ENCODE measurements at places on chromosomes 12 and 14. TPM values are rescaled to one million over a fixed set of nuclear protein-coding genes. Genes with fewer than 3 reads are reported as not detected.
A peak's percentile ranks its signal among the peaks of the same experiment; 100 is the strongest.

DNA sequence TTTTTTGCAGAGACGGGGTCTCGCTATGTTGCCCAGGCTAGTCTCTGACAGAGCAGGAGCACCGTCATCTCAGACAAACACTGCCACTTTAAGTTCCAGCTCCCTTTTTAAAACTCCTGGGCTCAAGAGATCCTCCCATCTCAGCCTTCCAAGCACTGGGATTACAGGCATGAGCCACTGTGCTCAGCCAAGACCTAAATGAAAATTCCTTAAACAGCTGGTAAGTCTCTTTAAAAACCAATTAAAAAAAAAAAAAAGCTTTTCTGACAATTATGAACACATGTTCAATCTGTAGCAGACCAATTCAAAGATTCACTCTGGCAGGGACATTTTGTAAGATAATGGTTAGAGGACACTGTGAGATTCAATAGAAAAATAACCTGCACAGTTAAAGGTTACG is 77.8 kb downstream of the HECTD4 start:
- H3K27me3 ChIP-seq = no peaks in the 10 kb centered on the region
- DNase-seq = no peak
- no peaks in the 10 kb centered on the region for H3K36me3 ChIP-seq
- no peak overlapping the region for H3K4me3 ChIP-seq
- no peaks in the 10 kb centered on the region for H3K4me1 ChIP-seq
- H3K27ac ChIP-seq = no peak overlapping the region

DNA sequence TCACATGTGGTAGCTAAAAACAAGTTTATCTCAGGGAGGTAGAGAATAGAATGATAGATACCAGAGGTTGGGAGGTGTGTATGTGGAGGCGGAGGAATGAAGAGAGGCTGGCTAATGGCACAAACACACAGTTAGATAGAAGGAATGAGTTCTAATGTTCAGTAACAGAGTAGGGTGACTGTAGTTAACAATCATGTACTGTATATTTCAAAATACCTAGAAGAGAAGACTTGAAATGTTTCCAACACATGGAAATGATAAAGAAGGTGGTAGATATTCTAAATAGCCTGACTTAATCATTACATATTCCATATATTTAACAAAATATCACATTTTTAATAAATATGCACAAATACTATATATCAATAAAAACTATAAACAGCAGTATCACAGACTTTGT is 8.9 kb upstream of the IFNG-AS1 start:
- DNase-seq = no peak
- no peaks in the 10 kb centered on the region for H3K36me3 ChIP-seq
- H3K27me3 ChIP-seq = no peaks in the 10 kb centered on the region
- H3K27ac ChIP-seq = no peak overlapping the region

- H3K36me3 ChIP-seq = no peaks in the 10 kb centered on the region
- no peaks in the 10 kb centered on the region for H3K27me3 ChIP-seq
These were observed 6.3 kb downstream of the CLEC2A start for GRCh38 chr12:9925705-9926393.

DNA sequence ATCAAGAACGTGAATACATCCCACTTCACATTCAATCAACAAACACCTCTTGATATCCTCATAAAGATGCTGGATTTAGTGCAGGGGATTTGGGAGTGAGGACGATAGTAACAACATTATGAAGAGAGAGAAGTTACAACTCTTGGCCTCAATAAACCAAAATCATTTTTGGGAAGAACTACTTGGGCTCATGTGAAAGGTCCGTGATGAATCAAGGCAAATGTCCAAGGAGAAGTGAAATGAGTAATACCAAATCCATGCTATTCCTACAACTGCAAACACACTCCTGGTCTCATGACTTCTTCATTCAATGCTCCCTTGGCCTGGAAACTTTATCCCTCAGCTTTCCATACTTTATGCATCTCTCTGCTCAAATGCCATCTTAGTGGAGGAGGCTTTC is 162.0 kb upstream of the LMNTD1 start:
- H3K36me3 ChIP-seq = no peaks in the 10 kb centered on the region
- H3K27me3 ChIP-seq = no peaks in the 10 kb centered on the region
- no peaks in the 10 kb centered on the region for H3K4me1 ChIP-seq
- DNase-seq = no peak
- H3K4me3 ChIP-seq = no peak overlapping the region

KRT73 gene
- not detected for total RNA-seq

DNA sequence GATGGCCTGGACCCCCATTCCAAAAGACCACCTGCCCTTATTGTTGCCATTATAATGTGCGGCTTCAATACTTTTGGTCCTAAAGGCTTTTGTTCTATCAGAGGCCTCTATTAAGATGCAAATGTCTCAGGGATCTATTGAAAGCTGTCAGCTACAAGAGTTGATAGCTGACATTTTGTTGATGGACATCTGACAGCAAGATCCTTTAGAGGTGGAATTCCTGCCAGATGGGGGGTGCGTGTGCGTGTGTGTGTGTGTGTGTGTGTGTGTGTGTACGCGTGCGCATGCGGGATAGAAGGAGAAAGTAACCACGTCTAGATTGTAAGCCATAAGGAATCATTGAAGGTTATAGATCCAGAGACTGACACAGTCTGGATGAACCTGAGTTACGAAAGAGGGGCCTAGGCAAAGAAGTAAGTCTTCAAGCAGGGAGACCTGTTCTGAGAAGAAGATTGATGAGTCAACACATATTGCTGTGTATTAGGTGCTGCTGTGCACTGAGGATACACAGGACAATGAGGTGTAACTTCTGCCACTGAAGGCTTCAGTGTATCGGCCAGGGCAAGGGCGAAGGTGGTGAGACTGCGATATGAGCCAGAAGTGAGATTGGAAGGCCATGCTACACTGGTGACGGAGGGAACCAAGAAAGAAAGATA is 89.2 kb downstream of the PRMT8 start:
- H3K4me1 ChIP-seq = no peaks in the 10 kb centered on the region
- no peak for DNase-seq
- H3K36me3 ChIP-seq = no peaks in the 10 kb centered on the region

DNA sequence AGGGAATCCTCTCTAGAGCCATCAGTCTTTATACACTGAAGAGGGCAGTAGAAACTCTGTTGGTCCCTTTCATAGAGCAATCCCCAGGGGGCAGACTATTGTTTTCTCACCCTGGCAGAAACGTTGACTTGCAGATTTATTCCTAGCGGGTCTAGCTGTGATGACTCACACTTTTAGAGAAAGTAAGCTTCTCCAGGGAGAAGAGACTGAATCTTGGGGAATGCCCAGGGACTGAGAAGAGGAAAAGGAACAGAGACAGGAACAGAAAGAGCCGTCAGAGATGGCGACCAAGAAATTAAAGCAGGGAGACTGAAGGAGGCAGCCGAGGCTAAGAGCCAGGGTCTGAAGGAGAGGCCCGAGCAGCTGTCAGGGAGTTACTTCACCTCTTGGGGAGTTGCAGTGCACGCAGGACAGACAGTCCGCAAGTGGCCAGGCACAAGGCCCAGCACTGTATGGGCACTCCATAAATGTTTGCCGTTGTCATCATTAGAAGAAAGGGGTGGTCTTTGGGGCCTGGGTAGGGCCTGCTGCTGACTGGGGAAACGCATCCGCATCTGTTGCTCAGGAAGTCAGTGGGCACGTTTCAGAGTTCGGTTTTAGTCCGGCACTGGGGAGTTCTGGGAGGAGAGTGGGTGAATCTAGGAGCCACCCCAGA is 13.0 kb downstream of the PLEKHG6 start:
- no peak overlapping the region for H3K4me3 ChIP-seq
- DNase-seq = no peak
- no peaks in the 10 kb centered on the region for H3K27me3 ChIP-seq
- peaks cover 70% of the 10 kb centered on the region for H3K4me1 ChIP-seq
- peak overlapping the region; percentile 82 for H3K27ac ChIP-seq
- H3K36me3 ChIP-seq = no peaks in the 10 kb centered on the region

DNA sequence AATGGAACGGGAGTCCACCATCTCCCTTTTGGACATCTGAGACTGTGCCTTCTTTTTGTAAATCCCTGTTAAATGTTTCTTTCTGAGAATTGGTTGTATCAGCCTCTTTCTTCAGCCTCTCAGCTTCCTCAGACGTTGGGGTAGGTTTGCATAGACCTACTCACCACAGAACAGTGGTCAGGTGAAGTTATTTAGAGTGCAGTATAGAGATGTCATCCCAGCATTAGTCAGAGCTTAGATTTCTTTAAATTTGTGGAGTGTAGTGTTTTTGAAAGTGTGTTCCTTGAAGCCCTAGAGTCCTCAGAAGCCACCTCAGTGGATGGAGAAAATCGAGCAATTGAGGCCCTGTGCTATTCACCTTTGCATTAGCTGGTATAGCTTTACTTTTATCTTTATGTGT is 8.9 kb upstream of the EEA1 start:
- no peak overlapping the region for H3K4me3 ChIP-seq
- no peaks in the 10 kb centered on the region for H3K36me3 ChIP-seq
- no peak for DNase-seq
- H3K27ac ChIP-seq = no peak overlapping the region

GLIPR1L1 gene
- total RNA-seq = not detected

DNA sequence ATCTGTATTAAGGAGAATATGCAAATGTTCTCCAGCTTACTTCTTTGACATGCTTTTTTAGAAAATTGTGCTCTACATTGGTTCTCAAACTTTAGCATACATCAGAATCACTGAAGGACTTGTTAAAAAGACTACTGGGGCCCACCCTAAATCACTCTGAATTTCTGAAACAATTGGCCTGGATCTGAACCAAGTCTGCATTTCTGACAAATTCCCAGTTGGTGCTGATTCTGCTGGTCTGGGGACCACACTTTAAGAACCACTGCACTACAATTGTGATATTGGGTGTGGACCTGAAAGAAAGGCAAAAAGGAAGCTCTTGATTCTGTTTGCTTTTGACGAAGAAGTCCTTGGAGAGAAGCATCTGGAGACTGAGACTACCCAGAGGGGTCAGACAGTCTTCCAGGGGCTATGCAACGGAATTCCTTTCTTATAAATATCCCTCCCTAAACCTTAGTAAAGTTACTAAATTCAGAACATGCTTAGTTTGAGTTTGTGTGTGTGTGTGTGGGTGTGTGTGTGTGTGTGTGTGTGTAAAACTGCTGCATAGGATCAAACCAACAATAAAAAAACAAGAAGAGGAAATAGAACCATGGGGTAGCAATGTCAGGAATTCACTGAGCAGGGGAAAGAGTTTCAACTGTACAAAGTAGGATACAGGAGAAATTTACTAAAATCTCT is 36.8 kb downstream of the EAPP start:
- DNase-seq = no peak
- no peak overlapping the region for H3K27ac ChIP-seq
- no peak overlapping the region for H3K4me3 ChIP-seq
- no peaks in the 10 kb centered on the region for H3K36me3 ChIP-seq

GRCh38 chr12:106942775-106943174 is 12.9 kb upstream of the TMEM263 start:
- no peaks in the 10 kb centered on the region for H3K27me3 ChIP-seq
- H3K4me3 ChIP-seq = no peak overlapping the region
- H3K4me1 ChIP-seq = no peaks in the 10 kb centered on the region

VEZT gene
- total RNA-seq = 69.4 TPM

GRCh38 chr12:131683266-131684014 is 27.4 kb upstream of the SFSWAP start:
- no peak overlapping the region for H3K27ac ChIP-seq
- H3K27me3 ChIP-seq = peaks cover 24% of the 10 kb centered on the region
- H3K4me1 ChIP-seq = no peaks in the 10 kb centered on the region

DNA sequence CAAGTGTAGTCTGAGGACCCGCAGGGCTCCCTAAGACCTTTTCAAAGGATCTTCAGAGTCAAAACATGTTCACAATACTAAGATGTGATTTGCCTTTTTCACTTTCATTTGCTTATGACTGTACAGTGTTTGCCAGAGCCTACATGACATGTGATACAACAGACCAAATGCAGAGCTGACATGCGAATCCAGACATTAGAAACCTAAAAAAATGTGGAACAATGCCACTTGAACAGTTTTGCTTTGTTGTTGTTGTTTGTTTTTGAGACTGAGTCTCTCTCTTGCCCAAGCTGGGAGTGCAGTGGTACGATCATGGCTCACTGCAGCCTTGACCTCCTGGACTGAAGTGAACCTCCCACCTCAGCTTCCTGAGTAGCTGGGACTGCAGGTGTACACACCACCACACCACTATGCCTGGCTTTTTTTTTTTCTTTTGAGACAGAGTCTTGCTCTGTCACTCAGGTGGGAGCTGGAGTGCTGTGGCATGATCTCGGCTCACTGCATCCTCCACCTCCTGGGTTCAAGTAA is 5.3 kb upstream of the RAB35 start:
- DNase-seq = no peak
- H3K36me3 ChIP-seq = peaks cover 10% of the 10 kb centered on the region
- H3K27ac ChIP-seq = no peak overlapping the region
- H3K4me1 ChIP-seq = peaks cover 54% of the 10 kb centered on the region

DNA sequence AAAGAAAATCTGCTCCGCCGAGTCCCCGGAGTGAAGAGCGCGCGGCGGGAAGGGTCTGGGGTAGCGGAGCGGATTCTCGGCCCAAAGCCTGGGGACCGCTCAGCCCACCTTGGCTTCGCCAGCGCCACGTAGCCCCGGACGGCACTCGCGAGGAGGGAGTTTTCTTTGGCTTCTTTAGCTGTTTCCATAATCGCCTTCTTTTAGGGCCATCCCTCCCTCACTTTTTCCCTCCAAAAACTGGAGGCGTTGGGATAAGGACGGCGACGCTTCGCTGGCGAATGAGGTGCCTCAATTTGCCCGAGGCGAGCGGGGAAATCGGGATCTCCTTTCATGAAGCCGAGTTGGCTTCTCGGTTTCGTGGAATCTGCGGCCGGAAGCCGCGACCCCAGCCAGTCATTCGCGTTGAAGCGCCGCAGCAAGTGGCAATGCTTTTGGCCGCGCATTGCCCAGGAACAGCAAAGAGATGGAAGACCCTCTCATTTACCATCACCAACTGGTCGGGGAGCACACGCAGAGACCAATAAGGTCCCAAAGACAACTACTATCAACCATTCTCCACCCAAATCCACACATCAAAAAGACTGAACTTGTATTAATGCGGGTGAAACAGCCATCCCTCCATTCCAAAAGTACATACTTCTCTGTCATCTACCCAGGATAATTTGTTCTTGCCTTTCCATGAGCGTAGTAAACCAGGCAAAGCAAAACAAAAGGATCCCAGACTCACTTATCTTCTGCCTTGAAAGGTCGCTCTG is 8.4 kb upstream of the SIX1 start:
- peaks cover 4% of the 10 kb centered on the region for H3K4me1 ChIP-seq
- H3K27ac ChIP-seq = no peak overlapping the region
- H3K27me3 ChIP-seq = peaks cover 76% of the 10 kb centered on the region
- peak overlapping the region; percentile 54 for H3K4me3 ChIP-seq
- no peaks in the 10 kb centered on the region for H3K36me3 ChIP-seq
- no peak for DNase-seq

GRCh38 chr14:74620497-74620921 is 8.5 kb upstream of the LTBP2 start:
- no peak for DNase-seq
- no peaks in the 10 kb centered on the region for H3K36me3 ChIP-seq
- no peak overlapping the region for H3K4me3 ChIP-seq
- H3K27ac ChIP-seq = peak overlapping the region; percentile 76
- H3K27me3 ChIP-seq = no peaks in the 10 kb centered on the region

SPIC gene
- total RNA-seq = not detected

OSBPL8 gene
- total RNA-seq = 83.3 TPM

DNA sequence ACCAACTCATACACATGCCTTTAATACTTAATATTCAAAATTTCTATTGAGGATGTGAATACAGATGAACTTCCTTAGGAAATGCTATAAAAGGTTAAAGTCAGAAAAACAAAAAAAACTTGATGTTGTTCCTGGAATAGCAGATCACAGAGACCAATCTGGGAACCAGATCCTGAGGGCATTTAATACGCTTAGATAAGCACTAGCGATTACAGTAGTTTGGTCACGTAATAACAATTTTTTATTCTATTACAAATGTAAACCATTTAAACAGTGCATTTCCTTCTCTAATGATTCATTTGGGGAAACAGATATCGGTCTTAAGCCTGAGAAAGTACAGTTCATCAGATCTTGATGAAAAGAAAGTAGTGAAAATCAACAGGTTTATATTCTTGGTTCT is 30.8 kb upstream of the ABCC9 start:
- no peaks in the 10 kb centered on the region for H3K4me1 ChIP-seq
- no peak for DNase-seq
- no peak overlapping the region for H3K4me3 ChIP-seq
- no peak overlapping the region for H3K27ac ChIP-seq

JAG2 gene
- 32.0 TPM for total RNA-seq

All from left lung (tissue), 14 donors.